ENCODE measurements at places on chromosomes 4 and X.

DNA sequence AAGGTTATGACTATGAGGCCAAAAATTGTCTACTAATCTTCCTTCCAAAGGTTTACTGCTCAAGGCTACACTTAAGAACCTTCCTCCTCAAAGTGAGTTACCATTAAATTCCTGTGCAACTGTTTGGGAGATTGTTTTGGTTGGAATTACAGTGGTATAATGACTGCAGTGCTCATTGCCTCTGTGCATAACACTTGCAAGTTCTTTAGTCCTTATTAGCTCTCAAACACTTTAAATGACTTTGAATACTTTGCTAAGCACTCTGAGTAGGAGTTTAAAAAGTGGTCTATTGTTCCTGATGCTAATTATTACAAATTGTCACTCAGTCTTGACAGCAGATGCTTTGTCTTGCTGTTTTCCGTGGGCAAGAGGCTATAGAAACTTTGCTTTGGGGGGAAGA lies 422.8 kb upstream of the PABPC4L start:
- no peak for DNase-seq

DNA sequence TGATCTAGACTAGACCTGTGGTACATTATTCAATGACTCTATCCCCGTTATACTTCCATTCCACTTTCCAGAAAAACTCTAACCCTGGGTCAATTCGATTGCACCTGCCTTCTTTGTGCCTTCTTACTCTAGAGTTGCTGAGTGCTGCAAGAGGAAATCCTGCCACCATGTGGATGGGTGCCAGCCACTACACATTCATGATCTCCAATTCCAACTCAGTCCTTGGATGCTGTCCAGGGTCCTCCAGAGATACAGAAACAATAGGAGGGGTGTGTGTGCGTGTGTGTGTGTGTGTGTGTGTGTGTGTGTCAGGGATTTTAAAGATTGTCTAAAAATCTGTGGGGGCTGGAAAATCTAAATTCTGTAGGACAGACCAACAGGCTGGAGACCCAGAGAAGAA lies 42.9 kb upstream of the INTS6L start:
- DNase-seq, result peak; percentile 74

DNA sequence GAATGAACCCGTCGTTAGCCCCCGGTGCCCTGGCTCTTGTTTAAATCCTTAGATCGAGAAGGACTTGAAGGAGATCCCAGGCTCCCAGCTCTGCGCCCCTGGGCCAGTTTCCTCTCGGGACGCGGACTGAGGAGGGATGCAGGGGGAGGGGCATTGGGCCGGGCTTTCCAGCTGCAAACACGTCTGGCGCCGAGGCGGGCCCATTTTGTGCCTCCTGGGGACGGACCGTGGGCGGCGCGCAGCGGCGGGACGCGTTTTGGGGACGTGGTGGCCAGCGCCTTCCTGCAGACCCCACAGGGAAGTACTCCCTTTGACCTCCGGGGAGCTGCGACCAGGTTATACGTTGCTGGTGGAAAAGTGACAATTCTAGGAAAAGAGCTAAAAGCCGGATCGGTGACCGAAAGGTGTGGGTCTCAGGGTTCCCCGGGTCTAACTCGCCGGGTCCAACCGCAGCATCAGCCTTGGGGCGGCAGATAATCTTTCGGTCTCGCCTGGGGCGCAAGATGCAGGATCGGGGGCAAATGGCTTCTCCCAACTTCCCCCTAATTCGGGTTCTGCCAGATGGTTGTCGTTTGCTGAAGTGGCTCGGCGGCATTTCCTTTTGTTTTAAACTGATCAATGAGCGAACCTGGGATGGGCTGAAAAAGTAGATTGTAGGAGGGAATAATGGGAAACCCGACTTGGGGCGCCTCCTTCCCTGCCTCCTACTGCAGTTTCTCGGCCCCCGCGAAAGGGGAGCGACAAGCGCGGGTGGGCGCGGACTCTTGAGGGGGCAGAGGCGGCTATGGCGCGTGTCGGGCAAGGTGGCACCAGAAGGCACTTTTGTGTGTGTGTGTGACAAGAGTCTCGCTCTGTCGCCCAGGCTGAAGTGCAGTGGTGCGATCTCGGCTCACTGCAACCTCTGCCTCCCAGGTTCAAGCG lies 2.9 kb downstream of the PDGFRA start:
- DNase-seq, result no peak

DNA sequence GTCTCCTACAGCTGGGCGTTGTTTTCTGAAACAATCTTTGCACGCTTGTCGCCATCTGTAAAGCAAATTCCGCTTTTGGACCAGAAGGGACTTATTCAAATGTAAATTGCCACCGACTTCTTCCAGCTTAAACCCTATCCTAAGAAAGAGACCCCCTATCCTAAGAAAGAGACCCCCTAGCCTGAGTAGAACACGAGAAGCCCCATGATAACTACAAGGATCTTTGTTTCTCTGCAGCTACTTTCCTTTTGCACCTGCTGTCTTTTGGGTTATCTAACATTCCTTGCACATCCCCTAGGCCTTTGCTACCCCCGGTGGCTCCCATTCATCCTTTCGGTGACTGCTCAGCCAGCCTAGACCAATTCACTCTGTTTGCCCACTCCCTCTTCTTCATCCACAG lies 536.0 kb upstream of the PRKX start:
- DNase-seq, result no peak

GRCh38 chr4:158649111-158649680 lies 22.5 kb downstream of the C4orf46 start:
- DNase-seq, result no peak

DNA sequence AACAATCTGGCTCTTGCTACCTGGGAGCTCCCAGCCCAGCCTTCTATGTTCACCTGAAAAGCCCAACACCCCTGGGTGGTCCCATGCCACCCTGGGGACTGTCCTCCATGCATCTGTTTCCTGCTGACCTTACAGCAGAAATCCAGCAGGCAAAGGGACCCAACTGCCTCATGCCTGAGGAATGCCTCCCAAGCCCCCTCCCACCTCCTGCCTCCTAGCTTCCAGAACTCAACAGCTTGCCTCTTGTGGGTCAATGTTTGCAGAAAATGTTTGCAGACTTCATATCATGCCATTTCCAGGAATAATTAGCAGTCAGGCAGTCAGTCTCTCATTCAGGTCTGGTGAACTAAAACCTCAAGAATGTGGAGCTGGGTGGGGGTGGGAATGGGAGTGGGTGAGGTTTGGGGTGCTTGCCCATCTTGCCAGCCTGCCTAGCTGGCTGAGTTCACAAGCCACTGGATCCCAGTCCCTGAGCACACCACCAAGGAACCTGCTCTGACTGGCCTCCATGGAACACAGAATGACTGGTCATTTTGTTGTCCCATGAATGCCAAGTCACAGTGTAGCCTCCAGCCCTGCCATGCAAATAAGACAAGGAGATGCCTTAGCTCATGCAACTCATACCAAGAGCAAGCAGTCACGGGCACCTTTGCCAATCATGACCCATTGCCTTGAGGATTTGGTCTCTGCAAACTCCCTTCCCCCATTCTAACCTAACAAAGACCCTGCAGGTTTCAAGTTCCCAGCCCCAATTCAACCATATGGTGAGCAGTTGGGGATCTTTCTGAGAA lies 12.1 kb upstream of the PLAC1 start:
- DNase-seq, result no peak

- no peak for DNase-seq
Measured at GRCh38 chr4:4848540-4848939, 10.9 kb upstream of the MSX1 start.

DNA sequence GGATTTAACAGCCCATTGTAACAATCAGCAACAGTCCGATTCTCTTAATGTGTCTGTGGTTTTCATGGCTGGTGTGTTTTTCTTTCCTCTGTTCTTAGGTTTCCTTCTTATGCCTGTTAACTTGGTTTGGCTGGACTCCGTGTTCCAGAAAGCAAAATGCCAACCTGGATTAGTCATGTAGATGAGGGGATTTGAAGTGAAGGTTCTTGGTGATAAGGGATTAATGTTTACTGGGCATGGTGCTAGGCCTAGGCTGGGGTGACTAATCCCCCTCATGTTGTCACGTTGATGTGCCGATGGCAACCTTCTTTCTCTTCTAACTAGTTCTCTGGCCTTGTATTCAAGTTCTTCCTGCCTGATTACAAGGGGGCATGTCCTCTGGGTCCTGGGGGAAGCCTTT lies 85.9 kb downstream of the REPS2 start:
- DNase-seq, result no peak
